Activated naive CD8-positive, alpha-beta T cell treated with anti-CD3 and anti-CD28 coated beads, Interleukin-2, amount 10 ng/mL, durations not matched to agents 7 days and 5 days (primary cell): ENCODE measurements at places on chromosomes 2 and 18. TPM values are rescaled to one million over a fixed set of nuclear protein-coding genes. Genes with fewer than 3 reads are reported as not detected.

Gene ZSWIM2
- not detected for total RNA-seq

Gene FTCDNL1
- 1.7 TPM for total RNA-seq

Gene MMADHC
- 75.8 TPM for total RNA-seq

GRCh38 chr2:28665041-28665704, 86.5 kb upstream of the PPP1CB start:
- no peak overlapping the region for H3K27ac ChIP-seq
- no peaks in the 10 kb centered on the region for H3K27me3 ChIP-seq
- no peaks in the 10 kb centered on the region for H3K4me1 ChIP-seq
- DNase-seq: no peak
- no peak overlapping the region for H3K4me3 ChIP-seq
- H3K36me3 ChIP-seq: no peaks in the 10 kb centered on the region

DNA sequence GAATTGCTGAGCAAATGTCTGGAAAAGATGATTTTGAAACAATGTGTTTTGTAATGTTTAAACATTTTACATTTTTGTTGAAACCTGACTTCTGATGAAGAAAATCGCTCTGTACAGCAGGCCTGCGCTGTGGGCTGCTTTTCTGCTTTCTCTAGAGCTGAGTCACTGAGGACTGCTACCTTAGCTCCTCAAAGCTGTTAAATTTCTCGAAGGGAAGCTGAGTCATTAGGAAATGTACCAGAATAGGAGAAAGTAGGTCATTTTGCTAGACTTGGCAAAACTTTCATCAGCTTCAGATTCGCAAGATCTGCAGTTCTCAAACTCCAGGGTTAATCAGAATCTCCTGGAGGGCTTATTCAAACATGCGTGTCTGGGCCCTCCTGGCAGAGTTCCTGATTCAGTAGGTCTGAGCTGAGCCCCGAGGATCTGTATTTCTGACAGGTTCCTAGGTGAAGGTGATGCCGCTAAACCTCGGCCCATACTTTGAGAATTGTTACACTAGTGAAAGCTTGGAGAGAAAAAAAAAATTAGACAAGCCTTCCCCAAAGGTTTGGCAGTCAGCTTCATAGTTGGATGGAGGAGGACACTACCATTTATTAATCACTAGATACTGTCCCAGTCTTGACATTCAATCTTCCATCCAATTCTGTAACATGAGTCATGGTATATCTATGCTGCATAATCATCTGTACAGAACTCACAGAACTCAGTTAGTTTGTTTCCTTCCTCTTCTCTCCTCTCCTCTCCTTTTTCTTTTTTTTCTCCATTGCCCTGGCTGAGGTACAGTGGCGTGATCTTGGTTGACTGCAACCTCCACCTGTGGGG, 297.6 kb downstream of the PARD3B start:
- H3K36me3 ChIP-seq: no peaks in the 10 kb centered on the region
- H3K27me3 ChIP-seq: peaks cover 2% of the 10 kb centered on the region
- peaks cover 12% of the 10 kb centered on the region for H3K4me1 ChIP-seq
- no peak overlapping the region for H3K4me3 ChIP-seq

DNA sequence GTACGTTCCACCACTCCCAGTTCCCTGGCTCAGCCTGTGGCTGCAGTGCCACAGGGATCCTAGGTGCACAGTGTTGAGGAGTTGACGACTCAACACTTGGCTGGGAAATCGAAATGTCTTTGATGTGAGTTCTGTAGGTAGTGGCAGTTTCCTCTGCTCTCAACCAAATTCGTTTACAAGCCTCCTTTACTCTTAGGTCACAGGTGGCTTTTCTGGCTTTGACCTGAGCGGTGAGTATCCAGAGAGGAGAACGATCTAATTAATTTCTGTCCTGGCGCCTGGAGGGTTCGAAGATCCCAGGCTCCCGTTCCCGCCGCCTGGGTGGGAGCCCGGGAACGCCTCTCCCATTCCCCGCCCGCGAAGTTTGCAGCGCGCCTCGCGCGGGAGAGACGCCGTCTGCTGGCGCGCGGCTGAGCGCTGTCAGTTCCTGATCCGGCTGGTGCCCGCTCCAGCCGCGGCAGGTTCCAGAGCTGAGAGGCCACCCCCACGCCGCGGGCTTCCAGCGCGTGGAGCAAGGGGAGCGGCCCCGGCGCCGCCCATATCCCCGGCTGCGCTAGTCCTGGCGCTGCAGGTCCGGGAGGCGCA, at the start of gene LAMA3:
LAMA3 (plus strand) TSS at position 423 of the 585 bp plus-strand sequence. CDS start 231 bp downstream, outside the sequence.
- H3K4me1 ChIP-seq: peaks cover 8% of the 10 kb centered on the region
- peaks cover 65% of the 10 kb centered on the region for H3K27me3 ChIP-seq
- H3K4me3 ChIP-seq: peak within 1 kb of the TSS; percentile 56
- no peak within 1 kb of the TSS for H3K27ac ChIP-seq

- H3K36me3 ChIP-seq: no peaks in the 10 kb centered on the region
- no peak overlapping the region for H3K4me3 ChIP-seq
- H3K4me1 ChIP-seq: peaks cover 19% of the 10 kb centered on the region
- no peak for DNase-seq
- no peaks in the 10 kb centered on the region for H3K27me3 ChIP-seq
Observed at GRCh38 chr2:229927817-229928321, 5.6 kb downstream of the FBXO36 start.

Gene CTAGE1
- not detected for total RNA-seq

DNA sequence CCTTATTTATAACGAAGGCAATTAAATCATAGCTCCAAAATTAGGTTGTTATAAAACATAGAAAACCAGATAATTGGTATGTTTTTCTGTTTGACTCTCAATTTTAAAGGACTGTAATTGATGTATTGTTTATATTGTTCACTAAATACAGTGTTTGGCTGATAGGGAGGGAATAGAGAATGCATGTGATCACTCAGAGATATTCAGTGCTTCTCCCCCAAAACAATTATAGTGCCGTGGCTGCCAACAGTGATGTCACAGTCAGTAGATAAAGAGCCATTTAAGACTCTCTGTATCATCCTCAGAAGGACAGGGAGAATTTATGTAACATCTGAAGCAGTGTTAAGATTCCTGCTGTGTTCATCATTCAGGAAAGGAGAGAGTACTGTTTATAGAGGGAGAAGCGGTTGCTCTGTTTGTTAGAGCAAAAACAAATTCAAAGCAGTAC, 69.6 kb downstream of the PHLPP1 start:
- no peak for DNase-seq
- H3K4me1 ChIP-seq: peaks cover 34% of the 10 kb centered on the region
- H3K27me3 ChIP-seq: no peaks in the 10 kb centered on the region

Gene ABHD1
- total RNA-seq: 0.77 TPM

Gene EVX2
- total RNA-seq: not detected

Gene ABI2
- total RNA-seq: 39.9 TPM

Gene TMX3
- 68.1 TPM for total RNA-seq

Gene SRD5A2
- total RNA-seq: not detected

Gene CFC1
- total RNA-seq: not detected

- H3K4me3 ChIP-seq: no peak overlapping the region
- H3K27ac ChIP-seq: no peak overlapping the region
- H3K27me3 ChIP-seq: peaks cover 17% of the 10 kb centered on the region
- H3K4me1 ChIP-seq: no peaks in the 10 kb centered on the region
Observed at GRCh38 chr2:29480426-29480825, 365.2 kb downstream of the CLIP4 start.

Gene FHOD3
- total RNA-seq: not detected

Gene MYO7B
- 5.2 TPM for total RNA-seq

DNA sequence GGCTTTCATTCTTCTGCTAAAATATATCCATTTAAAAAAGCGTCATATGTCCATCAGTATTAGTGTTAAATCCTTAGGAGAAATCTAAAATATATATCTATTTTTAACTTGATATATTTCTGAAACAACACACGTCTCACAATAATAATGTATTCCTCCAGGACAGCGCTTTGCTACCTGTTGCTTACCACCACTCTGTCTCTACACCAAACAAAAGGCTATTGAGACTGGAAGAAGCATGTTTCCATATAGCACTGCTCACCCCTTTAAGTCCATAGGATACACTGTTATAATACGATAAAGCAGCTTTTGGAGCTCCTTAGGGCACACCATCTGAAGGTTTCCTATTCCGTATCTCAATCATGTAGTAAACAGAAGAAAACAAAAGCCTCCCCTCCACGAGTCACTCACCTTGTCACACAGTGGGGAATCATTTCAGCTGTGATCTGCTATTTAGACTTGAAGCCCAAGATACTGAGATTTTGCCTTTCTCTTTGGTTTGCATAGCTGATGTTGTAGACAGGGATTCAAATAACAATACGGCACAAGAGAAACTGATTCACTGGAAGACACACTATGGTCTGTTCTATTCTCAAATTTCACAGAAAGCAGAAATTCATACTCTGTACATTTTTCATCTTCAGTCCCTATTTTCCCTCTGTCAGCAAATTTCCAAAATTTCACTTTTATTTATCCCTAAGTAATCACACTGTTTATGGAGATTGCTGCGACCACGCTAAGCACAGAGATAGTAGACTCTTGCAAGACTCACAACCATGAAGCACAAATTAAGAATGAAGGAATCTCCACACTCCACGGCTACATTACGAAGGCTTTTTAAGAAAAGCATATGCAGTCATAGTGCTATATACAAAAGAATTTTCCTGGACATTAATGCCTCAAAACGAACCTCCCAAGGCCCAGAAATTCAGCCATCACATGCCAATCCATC, 187.1 kb downstream of the TCF4 start:
- no peak overlapping the region for H3K27ac ChIP-seq
- no peaks in the 10 kb centered on the region for H3K36me3 ChIP-seq

DNA sequence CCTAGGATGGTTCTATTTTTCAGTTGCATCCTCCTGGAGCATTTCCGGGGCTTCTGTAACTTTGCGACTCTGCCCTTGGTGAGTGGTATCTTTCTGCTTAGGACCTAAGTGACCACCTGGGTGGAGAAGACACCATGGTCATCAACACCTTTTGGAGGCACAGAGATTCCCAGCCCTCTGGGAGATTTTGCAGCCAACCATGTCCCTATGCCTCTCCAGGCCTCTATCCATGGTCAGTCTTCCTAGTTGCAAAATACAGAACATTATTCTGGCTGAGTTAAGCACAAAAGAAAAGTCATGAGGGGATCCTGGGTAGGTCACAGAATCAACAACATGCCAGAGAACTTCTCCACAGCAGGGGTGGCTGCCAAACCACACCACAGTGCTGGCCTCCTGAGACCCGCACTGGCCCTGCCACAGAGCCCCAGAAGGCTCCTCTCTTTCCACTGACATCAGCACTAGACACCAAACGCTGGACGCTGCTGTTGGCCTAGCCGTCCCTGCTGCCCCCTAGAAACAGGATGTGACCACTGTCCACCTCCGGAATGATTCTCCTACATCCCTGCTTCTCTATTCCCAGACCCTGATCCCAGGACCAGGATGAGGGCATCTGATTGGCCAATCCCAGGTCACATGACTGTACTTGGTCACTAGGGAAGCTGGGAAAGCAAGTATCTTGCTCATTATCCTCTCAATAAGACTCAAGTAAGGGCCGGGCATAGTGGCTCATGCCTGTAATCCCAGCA, 47.7 kb downstream of the SMAD7 start:
- H3K27ac ChIP-seq: no peak overlapping the region
- peak; percentile 13 for DNase-seq
- H3K4me3 ChIP-seq: no peak overlapping the region
- H3K27me3 ChIP-seq: peaks cover 8% of the 10 kb centered on the region
- peaks cover 10% of the 10 kb centered on the region for H3K4me1 ChIP-seq

- no peak overlapping the region for H3K4me3 ChIP-seq
- no peak for DNase-seq
- H3K27me3 ChIP-seq: peaks cover 8% of the 10 kb centered on the region
- no peak overlapping the region for H3K27ac ChIP-seq
- no peaks in the 10 kb centered on the region for H3K36me3 ChIP-seq
Observed at GRCh38 chr2:111019381-111019780, 101.3 kb upstream of the BCL2L11 start.

DNA sequence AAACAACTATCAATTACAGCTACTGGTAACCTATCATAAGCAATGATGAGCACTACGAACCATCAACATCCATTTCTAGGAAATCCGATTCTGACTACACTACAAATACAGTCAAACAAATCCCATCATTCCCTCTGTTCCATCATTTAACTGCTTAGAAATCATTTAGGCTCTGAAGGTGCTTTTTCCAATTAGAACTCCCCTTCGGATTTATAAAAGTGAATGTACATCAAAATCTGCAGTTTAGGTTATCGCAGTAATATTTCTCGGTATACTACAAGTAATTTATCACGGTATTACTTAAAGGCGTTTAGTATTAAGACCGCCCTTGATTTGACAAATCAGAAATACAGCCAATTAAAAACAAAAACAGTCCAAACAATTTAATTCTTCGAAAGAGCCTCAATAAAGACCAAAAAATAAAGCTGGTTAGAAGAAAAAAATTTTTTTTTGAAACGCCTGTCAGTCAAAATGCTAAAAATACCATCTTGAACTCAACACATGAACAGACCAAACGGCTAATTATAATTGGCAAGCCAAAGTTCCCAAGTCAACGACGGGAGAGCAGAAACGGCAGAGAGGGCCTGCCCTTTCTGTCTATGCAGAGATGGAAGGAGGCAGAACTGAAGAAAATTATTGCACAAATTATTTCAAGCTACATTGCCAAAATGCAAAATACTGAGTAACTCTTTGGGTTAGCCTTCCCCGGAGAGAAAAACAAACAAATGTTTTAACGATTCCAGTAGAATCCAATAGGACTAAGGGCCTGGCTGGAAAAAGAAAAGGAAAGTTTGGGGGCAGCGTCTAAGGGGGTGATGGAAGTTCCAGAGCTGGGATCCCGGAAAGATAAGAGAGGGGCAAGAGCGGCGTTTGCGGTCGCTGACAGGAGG, 1.2 kb downstream of the VPS54 start:
- peak overlapping the region; percentile 98 for H3K4me3 ChIP-seq
- H3K27ac ChIP-seq: peak overlapping the region; percentile 97
- H3K4me1 ChIP-seq: peaks cover 34% of the 10 kb centered on the region
- H3K36me3 ChIP-seq: peaks cover 15% of the 10 kb centered on the region
- DNase-seq: no peak
- no peaks in the 10 kb centered on the region for H3K27me3 ChIP-seq

Gene CD207
- not detected for total RNA-seq

Gene OTOF
- 59.9 TPM for total RNA-seq

DNA sequence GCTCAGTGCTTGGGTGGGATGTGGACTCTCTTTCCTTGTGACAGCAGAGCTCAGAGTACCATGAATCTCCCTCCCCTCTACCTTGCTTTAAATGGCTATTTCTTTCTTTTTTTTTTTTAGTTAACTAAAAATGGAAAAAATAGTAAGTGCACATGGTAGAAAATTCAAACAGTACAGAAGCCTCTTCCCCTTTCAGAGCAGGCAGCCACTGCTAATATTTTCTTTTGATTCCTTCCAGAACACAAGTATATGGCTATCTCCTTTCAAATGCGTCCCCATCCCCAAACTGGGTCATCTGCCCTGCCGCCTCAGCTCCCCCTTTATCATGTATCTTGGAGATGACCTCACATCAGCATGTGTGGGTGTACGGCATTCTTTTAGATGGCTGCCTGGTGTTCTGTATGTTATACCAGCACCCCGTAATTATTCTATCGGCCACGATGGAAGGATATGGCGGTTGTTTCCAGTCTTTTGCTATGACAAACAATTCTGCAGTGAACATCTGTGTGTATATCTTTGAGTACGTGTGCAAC, 70.5 kb upstream of the DLX2 start:
- H3K4me1 ChIP-seq: peaks cover 7% of the 10 kb centered on the region
- DNase-seq: no peak
- H3K27me3 ChIP-seq: peaks cover 24% of the 10 kb centered on the region

Gene G6PC2
- total RNA-seq: not detected

- peaks cover 7% of the 10 kb centered on the region for H3K27me3 ChIP-seq
- H3K4me3 ChIP-seq: no peak overlapping the region
- no peak overlapping the region for H3K27ac ChIP-seq
- DNase-seq: no peak
- H3K36me3 ChIP-seq: no peaks in the 10 kb centered on the region
Observed at GRCh38 chr2:101124643-101125366, 26.4 kb downstream of the TBC1D8 start.

Gene TFPI
- not detected for total RNA-seq
